ENCODE measurements at places on chromosomes 11 and 22. TPM values are rescaled to one million over a fixed set of nuclear protein-coding genes. Genes with fewer than 3 reads are reported as not detected.

Gene CCDC116
- not detected for polyA plus RNA-seq

Gene TMEM134
- 37.1 TPM for polyA plus RNA-seq

Gene OR51B5
- 0.54 TPM for polyA plus RNA-seq

Gene MFRP
- not detected for polyA plus RNA-seq

Gene TRPC6
- polyA plus RNA-seq, result not detected

Gene SHISAL1
- 2.0 TPM for polyA plus RNA-seq

Gene FADS3
- polyA plus RNA-seq, result not detected

Gene FZD4
- 0.74 TPM for polyA plus RNA-seq

Gene SDHAF2
- polyA plus RNA-seq, result 57.9 TPM

Gene OR6T1
- polyA plus RNA-seq, result not detected

Gene TESMIN
- polyA plus RNA-seq, result 2.4 TPM

Gene HEPN1
- not detected for polyA plus RNA-seq

Gene TMPRSS4
- not detected for polyA plus RNA-seq

Gene ACTN3
- polyA plus RNA-seq, result not detected

Gene TEX54
- not detected for polyA plus RNA-seq

Gene PLET1
- not detected for polyA plus RNA-seq

Gene AHNAK
- polyA plus RNA-seq, result 0.73 TPM

Gene P2RY2
- not detected for polyA plus RNA-seq

Data from Purkinje cell (primary cell).